ENCODE measurements at places on chromosomes 16 and 17. TPM values are rescaled to one million over a fixed set of nuclear protein-coding genes. Genes with fewer than 3 reads are reported as not detected.

Gene RHBDF1
- polyA plus RNA-seq, result 33.0 TPM

Gene MPV17L
- 3.2 TPM for polyA plus RNA-seq

Gene CES5A
- polyA plus RNA-seq, result not detected

Gene ADAD2
- 0.76 TPM for polyA plus RNA-seq

Gene LGALS9B
- not detected for polyA plus RNA-seq

Gene CRHR1
- polyA plus RNA-seq, result 0.67 TPM

Gene TOM1L1
- polyA plus RNA-seq, result 12.0 TPM

Gene WNK4
- polyA plus RNA-seq, result 0.45 TPM

Gene SULT1A3
- 5.0 TPM for polyA plus RNA-seq

Gene UMOD
- not detected for polyA plus RNA-seq

Gene GP2
- polyA plus RNA-seq, result 7.0 TPM

Gene PPP1R1B
- polyA plus RNA-seq, result 183 TPM

Gene CAVIN1
- 517 TPM for polyA plus RNA-seq

Gene APOH
- not detected for polyA plus RNA-seq

Gene DDX28
- polyA plus RNA-seq, result 4.8 TPM

Gene KREMEN2
- 0.22 TPM for polyA plus RNA-seq

Gene CTF1
- polyA plus RNA-seq, result 5.8 TPM

Gene BRICD5
- 9.9 TPM for polyA plus RNA-seq

Gene GNAO1
- polyA plus RNA-seq, result 1.4 TPM

Gene NUDT21
- polyA plus RNA-seq, result 40.4 TPM

Gene SMPD3
- polyA plus RNA-seq, result 1.9 TPM

Gene IRX6
- 2.7 TPM for polyA plus RNA-seq

Gene TPSD1
- 1.2 TPM for polyA plus RNA-seq

Gene PLLP
- 28.0 TPM for polyA plus RNA-seq

Gene HS3ST6
- not detected for polyA plus RNA-seq

Gene MEIOB
- polyA plus RNA-seq, result 0.07 TPM

Gene GOSR2
- 18.0 TPM for polyA plus RNA-seq

Gene C16orf86
- polyA plus RNA-seq, result 3.5 TPM

Gene STAT5A
- polyA plus RNA-seq, result 57.1 TPM

Gene RAB11FIP4
- 1.5 TPM for polyA plus RNA-seq

Gene SMIM36
- polyA plus RNA-seq, result not detected

Gene CES1
- polyA plus RNA-seq, result 34.8 TPM

Gene GP1BA
- polyA plus RNA-seq, result 0.04 TPM

Gene GNGT2
- polyA plus RNA-seq, result 0.79 TPM

Gene KRT33B
- polyA plus RNA-seq, result not detected

Gene GPR139
- not detected for polyA plus RNA-seq

Gene PRSS22
- 7.9 TPM for polyA plus RNA-seq

Gene TERB1
- not detected for polyA plus RNA-seq
